ENCODE measurements at places on chromosomes 11 and 22.

GRCh38 chr22:46432164-46433068, 96.9 kb downstream of the TRMU start:
- DNase-seq: no peak

DNA sequence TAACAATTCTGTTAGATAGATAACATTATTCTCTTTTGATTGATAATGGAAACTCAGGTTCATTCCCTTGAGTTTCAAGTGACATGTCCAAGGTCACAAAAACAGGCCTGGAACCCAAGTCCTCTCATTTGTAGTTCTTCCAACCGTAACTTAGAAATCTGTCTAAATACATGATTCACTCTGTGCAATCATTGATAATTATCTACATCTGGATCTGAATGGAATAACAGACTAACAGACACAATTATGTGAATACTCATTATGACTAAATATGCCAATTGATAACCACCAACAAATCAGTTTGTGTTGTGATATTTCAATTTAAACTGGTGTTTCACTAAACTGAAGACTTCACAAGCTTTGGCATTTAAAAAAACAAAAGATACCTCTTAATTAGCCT, 71.0 kb downstream of the RBFOX2 start:
- DNase-seq: no peak

DNA sequence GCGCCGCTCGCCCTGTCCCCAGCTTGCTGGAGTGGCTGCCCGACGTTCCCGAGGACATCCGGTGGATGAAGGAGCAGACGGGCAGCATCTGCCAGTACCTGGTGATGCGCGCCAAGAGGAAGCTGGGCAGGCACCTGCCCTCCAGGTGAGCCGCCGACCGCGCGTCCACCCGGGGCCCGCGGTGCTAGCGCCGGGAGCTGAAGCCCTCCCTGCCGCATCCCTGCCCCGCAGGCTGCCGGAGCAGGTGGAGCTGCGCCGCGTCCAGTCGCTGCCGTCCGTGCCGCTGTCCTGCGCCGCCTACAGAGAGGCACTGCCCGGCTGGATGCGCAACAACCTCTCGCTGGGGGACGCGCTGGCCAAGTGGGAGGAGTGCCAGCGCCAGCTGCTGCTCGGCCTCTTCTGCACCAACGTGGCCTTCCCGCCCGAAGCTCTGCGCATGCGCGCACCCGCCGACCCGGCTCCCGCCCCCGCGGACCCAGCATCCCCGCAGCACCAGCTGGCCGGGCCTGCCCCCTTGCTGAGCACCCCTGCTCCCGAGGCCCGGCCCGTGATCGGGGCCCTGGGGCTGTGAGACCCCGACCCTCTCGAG, 3.3 kb upstream of the CRACR2B start:
- no peak for DNase-seq

DNA sequence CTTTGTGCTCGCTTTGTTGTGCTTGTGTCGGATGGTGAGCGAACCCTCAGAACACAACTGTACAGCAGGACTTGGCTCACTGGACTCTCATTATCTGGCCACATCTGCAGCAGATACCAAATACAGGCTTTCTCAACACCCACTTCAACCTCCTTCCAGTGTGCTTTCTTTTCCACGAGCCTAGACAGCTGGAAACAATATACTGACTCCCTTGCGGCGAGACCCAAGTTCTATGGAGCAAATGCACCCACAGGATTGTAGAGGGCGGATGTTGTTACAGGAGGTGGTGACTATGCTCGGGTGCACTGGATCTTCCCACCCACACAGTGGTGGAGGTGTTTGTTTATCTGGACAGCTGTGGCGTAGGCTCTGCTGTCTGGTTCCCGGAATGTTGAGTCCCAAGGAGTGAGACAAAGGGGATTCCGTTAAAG, 204.3 kb downstream of the TENM4 start:
- DNase-seq: no peak

DNA sequence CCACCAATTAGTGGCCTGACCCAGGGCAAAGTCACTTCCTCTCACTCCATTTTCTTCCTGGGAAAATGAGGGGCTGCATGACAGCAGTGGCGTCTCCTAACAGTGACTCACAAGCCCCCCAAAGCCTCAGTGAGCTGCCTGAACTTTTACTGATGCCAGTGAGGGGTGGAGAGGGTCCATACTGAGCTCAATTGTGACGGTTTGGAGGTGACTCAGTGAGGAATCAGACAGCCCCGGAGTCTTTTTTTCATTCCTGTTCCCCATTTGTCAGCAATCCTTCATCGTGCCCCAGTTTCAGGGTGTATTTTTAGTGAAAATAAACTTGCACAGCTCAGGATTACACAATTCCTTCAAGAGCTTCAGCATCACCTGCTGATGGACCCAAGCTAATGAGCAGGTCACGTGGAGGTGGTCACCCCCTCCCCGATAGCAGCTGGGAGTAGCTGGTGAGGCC, 30.1 kb upstream of the RASD2 start:
- no peak for DNase-seq

GRCh38 chr11:72975778-72976521, 161.7 kb downstream of the ATG16L2 start:
- DNase-seq: no peak

DNA sequence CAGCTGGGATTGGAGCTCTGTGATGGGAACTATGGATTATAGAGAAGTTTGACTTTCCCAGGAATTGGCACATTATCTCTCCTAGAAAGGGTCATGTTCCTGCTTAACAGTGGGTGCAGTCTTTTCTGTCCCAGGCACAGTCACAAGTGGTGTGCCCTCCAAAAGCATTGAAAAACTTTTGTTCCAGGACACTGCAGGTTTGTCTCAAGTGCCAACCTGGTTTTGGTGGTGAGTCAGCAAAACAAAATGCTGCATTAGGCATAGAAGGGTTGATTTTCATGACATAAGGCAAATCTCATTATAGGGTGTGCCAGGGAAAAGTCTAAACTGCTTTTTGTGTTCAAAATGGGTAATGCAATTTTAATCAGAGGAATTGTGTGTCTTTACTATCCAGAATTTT, 4.9 kb downstream of the HTATIP2 start:
- no peak for DNase-seq

DNA sequence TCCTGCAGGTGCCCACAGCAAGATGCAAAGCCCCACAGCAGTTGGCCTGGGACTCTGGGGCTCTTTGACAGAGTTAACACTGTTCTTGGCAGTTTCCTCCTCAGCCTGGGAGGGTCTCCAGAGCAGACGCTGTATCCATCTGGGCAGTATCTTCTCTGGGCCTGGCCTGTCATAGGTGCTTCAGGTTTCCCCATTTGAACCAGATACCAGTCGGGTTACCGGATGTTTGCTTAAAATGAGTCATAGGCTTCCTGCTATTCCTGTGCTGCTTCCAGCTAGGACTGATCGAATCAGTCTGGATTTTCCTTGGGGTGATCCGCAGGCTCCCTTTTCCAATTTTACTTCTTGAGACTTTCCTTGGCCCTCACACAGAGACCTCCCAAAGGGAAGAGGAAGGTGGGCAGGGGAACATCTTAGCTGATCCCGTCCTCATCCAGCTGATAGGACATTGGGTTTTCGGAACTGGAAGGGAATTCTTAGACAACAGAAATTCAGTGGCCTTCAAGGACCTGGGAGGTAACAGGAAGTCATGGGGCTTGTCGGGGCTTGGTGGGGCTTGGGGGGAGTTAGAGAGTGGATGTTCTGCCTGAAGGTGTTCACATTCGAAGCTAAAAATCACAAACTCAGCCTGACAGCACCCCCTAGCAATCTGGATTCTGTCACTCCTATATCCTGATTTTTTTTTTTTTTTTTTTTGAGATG, 2.4 kb upstream of the RANGAP1 start:
- no peak for DNase-seq

DNA sequence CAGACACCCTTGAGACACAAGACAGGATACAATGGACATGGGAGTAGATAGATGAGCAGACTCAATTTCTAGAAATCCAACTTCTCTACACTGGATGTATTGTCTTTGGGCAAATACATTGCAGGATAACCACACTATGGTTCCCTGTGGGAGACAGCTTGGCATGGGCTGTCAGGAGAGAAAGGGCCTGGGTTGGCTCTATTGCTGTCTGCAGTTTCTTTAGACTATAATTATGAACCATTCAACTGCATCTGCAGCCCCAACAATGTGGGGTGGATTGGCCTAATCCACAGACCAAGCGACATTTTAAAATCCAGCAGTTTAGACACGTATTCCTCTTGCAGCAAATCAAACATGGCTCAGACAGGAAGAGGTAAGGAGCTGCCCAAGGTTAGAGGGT, 60.3 kb downstream of the ETS1 start:
- DNase-seq: no peak

- no peak for DNase-seq
These were observed 46.6 kb downstream of the ST14 start for GRCh38 chr11:130206141-130206540.

DNA sequence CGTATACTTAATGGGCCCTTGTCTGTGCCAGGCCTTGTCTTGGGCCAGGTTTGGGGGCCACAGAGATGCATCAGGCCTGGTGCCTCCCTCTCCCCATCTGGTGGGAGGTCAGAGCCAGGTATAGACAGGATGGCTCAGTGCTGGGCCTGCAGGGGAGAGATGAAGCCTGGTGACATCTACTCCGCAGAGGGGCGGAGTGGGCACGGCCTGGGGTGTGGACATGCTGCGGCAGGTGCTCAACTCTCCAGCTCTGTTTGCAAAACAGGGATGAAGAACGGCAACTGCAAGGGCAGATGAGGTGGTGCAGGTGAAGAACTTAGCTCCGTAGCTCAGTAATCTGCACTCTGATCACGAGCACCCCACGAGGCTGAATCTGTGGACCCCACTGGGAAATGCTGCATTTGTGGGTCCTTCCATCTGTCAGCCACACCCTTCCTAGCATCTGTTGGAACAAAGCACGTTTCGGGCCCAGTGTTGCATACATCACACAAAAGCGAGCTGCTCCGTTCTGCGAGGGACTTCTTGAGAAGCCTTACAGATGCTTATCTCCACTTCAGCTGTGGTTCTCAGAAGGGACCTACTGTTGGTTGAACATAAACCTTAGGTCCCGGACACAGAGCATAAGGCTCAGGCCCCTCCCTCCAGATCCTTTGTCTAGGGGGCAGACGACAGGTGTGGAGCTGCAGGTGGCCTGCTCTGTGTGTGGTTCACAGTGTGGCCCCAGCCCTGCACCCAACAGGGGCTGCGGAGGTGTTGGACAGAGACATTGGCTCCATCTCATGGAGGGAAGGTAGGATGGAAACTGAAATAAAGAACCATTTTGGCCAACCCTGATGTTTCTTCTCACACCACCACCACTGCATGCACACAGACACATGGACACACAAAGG, 78.3 kb downstream of the LRRC32 start:
- no peak for DNase-seq

GRCh38 chr11:79950172-79950571, 509.3 kb upstream of the TENM4 start:
- DNase-seq: no peak

- DNase-seq: no peak
These were observed 222.9 kb downstream of the NAV2 start for GRCh38 chr11:19935507-19935906.

DNA sequence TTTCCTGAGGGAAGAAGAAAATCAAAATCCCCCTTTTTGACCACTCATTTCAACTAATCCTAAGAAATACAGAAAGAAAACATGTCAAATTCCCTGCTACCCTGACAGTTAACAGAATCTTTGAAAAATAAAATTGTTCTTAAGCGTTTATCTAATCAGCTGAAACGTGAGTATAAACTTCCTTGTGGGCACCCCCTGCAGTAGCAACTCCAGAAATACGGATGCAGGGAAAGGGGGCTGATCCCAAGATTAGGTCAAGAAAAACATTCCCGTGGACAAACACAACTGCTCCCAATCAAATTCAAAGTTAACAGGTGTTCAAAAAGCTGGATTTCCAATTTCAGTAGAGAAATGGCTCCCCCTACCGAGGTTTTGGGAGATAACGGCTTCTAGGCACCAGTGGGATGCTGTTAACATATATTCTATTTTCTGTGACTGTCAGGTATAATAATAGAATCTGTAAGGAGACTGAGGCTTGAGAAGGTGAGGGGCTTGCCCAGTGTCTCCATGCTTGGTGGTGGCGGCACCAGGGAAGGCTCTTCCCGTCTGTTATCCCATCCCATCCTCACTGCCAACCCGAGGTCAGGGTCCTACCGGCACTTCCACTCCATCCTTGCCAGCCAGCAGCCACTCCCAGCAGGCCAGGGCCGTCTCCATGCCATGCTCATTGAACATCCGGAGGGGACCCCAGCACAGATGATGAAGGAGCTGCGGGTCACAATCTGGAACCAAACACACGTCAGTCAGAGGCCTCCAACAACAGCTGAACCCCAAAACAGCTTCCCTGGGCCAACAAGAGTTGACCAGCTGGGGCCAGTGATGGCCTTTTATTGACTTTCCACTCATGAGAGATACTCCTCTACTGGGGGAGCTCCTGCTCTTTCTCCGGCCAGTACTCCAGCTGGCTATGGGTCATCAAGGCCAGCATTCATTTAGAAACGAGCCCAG, 32.0 kb upstream of the SERPIND1 start:
- DNase-seq: no peak

DNA sequence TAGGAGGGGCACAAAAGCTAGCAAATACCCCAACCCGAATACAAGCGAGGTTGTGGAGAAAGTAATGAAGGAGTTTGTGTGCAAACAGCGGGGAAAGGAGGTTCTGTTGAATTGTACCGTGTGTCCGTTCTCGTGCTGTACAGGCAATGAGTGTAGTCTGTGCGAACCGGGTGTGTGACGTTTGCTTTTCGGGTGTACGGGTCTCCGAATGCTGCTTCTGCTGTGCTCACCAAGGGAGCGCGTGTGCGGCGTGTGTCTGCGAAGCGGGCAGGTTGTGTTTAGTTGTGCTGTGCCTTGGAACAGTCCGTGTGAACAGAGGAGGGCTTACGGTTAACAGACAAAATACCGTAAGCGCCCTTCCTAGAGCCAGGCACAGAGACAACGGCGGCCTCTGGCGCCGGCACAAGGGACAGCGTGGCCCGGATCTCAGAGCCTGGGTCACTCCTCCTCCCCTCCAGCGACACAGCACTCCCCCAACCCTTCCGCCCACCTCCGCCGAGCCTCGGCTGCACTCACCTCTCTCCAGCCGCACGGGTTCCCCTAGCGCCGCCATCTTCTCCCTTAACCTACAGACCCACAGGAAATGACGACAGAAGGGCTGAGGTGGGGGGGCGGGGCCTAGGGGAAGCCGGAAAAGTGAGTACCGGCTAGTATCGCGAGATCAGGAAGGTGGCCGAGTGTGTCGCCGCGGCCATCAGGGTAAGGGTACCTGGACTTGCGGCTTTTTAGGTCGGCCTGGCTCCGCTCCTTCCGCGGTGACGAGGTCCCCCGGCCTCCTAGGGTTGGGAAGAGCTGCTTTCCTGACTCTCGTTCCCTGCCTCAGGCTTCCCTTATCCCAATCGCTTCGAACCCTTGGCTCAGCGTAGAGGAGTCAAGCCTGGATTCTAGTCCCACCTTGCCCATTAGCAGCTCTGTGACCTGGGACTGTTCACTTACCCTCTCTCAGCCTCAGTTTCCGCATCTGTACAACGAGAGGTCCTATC, at the start of gene LIN7C:
Gene LIN7C (minus strand): TSS at position 570 of the 983 bp plus-strand sequence. CDS start 17 bp downstream, at position 553.
- DNase-seq: peak; percentile 94

GRCh38 chr11:71086687-71087258, 165.6 kb downstream of the SHANK2 start:
- DNase-seq: no peak

GRCh38 chr22:42985531-42985905, 29.4 kb downstream of the PACSIN2 start:
- DNase-seq: no peak

GRCh38 chr11:4891996-4892640, 10.4 kb downstream of the OR51T1 start:
- DNase-seq: no peak
